ENCODE measurements at places on chromosomes 11 and 22.

- peak; percentile 57 for DNase-seq
These were observed 51.6 kb upstream of the TCF20 start for GRCh38 chr22:42321908-42322561.

DNA sequence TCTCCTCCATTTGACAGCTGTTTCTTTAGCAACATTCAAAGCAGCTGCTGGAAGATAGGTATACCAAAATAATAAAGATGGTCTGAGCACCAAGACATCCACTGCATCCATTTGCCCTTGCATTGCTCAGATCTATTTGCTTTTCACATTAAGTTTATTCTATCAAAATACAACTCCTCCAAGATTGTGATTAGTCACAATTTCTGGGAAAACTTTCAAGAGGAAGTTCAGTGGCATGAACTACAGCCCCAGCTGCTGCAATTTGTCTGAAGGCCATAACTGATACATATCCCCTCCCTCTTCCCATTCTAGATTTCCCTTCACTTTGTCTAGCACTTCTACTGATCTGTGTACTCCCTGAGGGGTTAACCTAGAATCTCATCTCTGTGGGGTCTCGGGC lies 117.5 kb upstream of the CEP126 start:
- DNase-seq = no peak

DNA sequence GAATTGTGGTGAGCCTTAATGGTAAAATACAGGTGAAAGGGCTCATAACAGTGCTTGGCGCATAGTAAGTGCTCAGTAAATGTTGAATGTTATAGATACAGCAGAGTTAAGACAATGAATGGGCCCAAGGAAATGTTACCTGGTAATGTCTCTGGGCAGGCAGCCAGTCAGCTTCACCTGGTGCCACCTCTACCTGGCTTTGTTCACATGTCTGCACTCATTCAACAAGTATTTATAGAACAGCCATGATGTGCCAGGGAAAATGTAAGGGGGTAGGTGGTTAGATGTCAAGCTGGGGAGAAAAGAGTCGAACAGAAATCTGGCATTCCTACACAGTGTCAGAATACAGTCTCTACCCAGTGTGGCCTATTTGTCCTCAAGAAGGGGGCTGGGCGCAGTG lies 238.8 kb upstream of the SYN3 start:
- no peak for DNase-seq

- DNase-seq = no peak
These were observed 89.1 kb downstream of the SWAP70 start for GRCh38 chr11:9753021-9753420.

GRCh38 chr11:111923951-111924350 lies 5.2 kb downstream of the C11orf52 start:
- no peak for DNase-seq

GRCh38 chr22:44158816-44159215 lies 21.9 kb upstream of the PARVG start:
- DNase-seq = no peak

- DNase-seq = no peak
These were observed 30.2 kb upstream of the SLC35C1 start for GRCh38 chr11:45774786-45775185.

- no peak for DNase-seq
These were observed 91.5 kb downstream of the ABTB2 start for GRCh38 chr11:34266090-34266912.

DNA sequence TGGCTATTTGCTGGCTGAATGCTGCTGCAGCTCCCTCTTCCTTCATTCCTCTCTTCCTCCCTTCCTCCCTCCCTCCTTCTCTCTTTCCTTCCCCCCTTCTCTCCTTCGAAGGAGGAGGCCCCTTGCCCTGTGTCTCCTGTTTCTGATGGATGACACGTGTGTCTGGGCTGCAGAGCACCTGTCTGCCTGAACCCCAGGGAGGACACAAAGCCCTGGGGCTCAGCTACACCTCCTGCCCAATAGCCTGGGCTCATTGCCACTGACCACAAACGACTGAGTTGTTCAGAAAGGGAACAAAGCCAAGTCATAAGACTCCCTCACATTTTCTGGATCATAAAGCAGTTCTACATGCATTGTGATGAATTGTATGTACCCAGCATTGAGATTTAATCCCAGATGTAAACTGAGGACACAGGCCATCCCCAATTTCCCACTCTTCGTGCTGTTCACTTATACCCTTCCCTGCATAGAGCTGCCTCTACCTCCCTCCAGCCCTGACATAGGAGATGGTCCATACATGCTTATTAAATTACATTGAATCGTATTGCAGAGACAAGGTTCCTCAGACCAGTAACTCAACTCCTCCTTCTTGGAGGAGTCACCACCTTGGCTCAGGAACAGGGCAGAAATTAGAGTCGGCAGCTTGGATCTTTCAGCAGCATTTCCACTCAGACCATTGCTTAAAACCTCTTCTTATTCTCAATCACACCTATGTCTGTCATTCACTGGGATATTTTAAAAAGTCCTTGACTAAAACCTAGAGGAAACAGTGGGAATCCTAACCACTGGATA lies 1.2 kb downstream of the CSRP3 start:
- DNase-seq = no peak

DNA sequence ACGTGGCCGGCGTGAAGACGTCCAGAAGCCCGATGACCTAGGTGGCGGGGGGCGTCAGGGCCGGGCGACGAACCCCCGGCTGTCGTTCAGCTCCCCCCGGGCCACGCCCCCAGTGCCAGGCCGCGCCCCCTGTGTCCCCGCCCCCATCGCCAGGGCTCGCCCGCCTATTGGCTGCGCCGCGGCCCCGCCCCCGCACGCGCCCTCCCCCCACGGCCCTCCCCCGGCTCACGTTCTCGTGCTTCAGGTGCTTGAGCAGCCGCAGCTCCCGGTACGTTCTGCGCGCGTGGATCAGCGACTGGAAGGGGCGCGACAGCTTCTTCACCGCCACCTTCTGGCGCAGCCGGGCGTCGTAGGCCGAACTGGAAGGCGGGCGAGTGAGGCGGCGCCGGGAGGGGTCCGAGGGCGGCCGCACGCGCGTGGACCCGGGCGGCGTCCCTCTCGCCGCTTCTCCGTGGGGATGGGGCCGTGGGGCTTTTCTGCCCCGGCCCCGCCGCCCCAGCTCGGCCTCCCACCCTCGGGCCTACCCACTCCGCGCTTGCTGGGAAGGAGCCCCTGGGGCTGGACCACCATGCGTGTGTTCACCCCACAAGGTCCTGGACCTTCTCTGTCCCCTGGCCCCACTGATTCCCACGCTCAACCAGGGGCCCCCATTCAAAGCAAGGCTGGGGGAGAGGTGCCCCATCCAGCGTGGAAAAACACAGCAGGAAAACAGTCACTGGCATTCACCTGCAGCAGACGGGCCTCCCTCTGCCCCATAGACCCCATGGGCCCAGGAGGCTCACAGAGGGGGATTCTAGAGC lies 2.4 kb downstream of the MAPK11 start:
- DNase-seq = no peak

GRCh38 chr22:33116841-33117547 lies 58.8 kb upstream of the SYN3 start:
- DNase-seq = no peak

GRCh38 chr11:118175993-118176777 lies at the start of gene SCN2B:
Gene SCN2B (minus strand): TSS chr11:118176639. CDS start chr11:118176431, 208 bp downstream.
- DNase-seq = no peak

DNA sequence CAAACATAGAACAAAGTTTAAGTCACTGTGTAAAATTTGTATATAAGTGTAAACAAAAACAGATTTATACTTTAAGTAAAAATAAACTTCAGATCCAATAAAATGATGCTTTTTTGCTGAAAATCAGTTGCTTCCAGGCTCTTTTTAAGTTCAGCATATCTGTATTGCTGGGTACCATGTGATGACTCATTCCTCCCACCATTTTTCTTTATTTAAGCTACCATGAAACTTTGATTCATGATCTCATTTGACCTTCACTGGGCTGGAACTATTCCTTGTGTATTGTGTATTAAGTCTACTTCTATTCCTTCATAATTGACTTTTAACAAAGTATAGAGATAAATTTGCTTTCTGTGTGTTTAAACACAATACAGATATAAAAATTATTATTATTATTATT lies 46.3 kb upstream of the RRM1 start:
- DNase-seq = no peak

GRCh38 chr22:22479999-22480532 lies 28.5 kb downstream of the ZNF280B start:
- DNase-seq = no peak

DNA sequence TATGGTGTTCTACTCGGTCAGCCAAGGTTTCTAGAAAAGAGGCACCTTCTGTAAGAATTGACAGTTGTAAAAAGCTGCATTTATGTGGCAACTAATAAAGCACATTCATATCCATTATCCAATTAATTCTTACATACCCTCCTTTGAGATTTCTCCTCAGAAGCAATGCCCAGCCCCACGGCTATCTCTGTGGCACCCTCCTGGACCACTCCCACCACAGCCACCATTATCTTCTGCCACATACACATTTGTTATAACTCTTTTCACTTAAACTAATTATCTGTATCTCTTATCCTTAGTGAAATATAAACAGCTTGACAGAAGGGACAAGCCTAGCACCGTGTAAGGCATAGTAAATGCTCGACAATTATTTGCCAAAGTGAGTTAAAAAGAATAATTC lies 48.5 kb downstream of the PAK1 start:
- DNase-seq = no peak

- no peak for DNase-seq
These were observed 18.6 kb downstream of the SDHAF2 start for GRCh38 chr11:61448552-61448927.

DNA sequence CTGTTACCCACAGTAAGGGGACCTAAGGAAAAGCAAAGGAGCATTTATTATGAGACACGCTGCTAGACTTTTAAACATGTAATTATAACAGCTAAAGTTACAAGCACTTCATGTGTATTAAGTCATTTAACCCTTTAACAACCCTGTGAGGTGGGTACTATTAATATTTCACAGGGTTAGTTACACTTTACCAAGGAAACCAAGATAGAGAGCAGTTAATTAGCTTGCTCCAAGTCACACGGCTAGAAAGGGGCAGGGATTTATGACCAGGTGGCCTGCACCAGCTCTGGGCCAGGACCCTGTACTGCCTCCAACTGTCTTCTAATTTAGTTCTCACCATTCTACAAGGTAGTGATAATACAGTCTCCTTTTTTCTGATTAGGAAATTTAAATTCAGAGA lies 74.9 kb downstream of the RPL27A start:
- DNase-seq = no peak

DNA sequence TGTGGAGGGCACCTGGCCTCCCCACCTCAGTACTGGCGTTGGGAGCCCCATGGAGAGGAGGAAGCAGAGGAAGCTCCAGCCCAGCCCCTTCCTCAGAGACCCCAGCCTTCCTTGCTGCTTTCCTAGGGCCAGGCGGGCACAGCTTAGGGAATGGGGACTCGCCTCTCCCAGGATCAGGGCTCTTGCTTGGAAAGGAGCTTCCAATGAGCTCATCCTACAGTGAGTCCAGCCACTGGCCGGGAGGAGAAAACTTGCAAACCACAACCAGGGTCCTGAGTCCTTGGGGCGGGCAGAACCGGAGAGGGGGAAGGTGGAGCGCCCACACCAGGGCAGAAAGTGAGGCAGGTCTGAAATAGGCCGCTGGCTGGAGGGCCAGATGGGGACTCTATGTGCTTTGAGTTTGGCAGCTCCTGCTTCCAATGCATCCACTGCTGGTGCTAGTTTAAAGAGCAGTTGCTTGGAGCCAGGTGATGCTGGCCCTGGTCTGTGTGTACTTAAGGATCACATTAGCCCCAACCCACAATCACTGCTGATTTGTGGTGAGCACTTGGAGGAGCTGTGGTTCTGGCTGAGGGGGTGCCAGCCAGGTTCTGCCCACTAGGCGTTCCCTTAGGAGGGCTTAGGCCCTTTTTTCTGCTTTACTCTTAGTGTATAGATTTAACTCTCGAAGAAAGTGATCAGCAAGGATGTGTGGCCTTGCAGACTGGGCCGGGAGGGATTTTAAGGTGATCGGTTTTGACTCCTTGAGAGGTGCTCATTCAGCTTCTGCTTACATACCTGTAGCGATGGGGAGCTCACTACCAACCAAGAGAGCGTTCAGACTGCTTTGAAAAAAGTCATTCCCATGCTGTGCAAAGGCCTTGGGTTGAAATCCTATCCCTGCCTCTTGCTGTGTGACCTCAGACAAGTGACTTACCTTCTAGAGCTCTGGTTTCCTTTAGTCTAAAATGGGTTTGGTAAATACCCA lies 81.9 kb downstream of the TP53I11 start:
- DNase-seq = no peak

DNA sequence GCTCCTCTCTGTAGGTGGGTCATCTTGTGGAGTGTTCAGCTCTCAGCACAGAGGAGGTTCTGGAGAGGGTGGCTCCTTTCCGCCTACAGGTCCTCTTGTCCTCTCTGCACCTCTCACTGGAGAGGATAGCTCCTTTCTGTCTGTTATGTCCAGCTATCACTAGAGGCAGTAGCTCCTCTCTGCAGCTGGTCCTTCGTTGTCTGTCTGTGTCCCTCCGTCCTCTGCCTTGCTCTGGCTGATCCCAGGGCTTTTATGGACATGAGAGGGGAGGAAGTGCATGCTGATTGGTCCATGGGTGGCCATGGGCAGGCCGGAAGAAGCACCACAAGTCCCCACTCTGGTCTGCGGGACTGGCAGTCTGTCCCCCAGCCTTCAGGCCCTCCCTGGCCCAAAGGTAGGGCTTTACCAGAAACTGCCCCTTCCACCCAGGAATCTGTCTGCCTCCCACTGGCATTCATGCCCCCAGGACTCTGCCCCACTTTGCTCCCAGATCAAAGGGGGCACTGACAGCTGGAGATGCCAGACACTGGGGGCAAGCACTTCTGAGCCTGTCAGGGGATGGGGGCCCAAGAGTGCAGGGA lies 38.6 kb upstream of the CALCB start:
- no peak for DNase-seq

DNA sequence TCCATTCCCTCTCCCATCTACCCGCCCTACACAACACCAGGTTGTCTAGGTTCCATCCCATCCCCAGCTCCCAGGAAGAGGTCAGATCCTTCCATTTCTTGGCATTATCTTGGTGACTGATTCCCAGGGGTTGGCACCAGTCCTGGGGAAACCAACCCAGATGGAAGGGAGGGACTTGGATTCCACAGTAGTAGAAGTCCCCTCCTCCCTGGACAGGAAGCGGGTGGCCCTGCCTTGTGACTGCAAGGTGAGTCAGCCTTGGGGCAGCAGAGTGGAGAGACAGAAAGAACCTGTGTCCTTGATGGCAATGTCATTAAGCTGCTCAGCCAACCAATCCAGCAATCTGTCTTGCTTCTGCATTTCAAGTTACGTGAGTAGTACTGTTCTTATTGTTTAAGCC lies 26.5 kb downstream of the SYT13 start:
- no peak for DNase-seq

GRCh38 chr11:133911171-133911570 lies 45.6 kb downstream of the IGSF9B start:
- DNase-seq = no peak
